ENCODE measurements at places on chromosomes 12 and 14.

GRCh38 chr12:116267948-116268347 lies 9.5 kb downstream of the MED13L start:
- no peak for DNase-seq

GRCh38 chr14:96858643-96859042 lies 61.5 kb downstream of the VRK1 start:
- DNase-seq, result no peak

GRCh38 chr14:55332654-55333570 lies 61.7 kb downstream of the FBXO34 start:
- no peak for DNase-seq

DNA sequence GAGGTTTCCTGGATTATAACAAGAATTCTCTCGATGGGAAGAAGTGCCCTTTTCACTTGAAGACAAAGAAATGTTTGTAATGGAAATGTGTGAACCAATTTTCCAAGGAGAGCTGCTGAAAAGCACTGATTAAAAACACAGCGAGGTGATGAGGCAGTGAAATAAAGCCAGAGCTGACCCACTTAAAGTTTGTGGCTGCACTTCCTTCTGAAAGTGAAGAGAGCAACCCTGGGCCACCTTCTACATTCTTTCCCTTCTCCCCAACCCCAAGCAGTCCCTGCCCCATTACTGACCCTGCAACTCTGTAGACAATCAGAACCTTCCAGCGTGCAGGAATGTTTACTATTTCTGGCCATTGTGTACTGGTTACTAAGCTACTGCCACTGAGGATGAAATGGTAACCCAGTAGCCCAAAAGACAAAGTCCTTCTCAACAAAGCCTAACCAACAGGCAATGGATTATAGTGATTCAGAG lies 173.9 kb downstream of the TTC7B start:
- DNase-seq, result no peak

All from substantia nigra (tissue), 51 donors.